ENCODE measurements at places on chromosomes 4 and X. TPM values are rescaled to one million over a fixed set of nuclear protein-coding genes. Genes with fewer than 3 reads are reported as not detected.

Gene XPNPEP2
- 2.1 TPM for total RNA-seq

- no peak overlapping the region for H3K27ac ChIP-seq
- no peaks in the 10 kb centered on the region for H3K27me3 ChIP-seq
- no peaks in the 10 kb centered on the region for H3K4me1 ChIP-seq
- no peaks in the 10 kb centered on the region for H3K36me3 ChIP-seq
- H3K4me3 ChIP-seq = no peak overlapping the region
Observed at GRCh38 chrX:40494005-40494404, 86.8 kb upstream of the ATP6AP2 start.

- no peaks in the 10 kb centered on the region for H3K36me3 ChIP-seq
- H3K27ac ChIP-seq = no peak overlapping the region
- no peaks in the 10 kb centered on the region for H3K27me3 ChIP-seq
- no peaks in the 10 kb centered on the region for H3K4me1 ChIP-seq
- no peak for DNase-seq
- no peak overlapping the region for H3K4me3 ChIP-seq
Observed at GRCh38 chrX:91414713-91415112, 19.9 kb upstream of the PABPC5 start.

DNA sequence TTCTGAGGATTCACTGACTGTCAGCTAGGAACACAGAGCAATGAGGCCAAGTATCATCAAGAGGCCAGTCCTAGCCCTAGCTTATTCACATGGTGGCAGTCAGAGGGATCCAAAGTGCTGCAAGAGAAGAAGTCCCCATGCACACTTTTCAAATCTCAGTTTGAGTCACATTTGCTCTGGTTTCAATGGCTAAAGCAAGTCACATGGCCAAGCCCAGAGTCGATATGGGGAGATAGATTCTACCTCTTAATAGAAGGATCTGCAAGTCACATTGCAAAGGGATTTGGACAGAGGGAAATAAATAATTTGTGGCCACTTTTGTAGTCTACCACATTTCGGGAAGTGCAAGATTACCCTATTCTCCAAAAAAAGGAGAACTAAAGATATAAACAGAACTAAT, 3.7 kb upstream of the LCORL start:
- H3K4me1 ChIP-seq = no peaks in the 10 kb centered on the region
- no peak overlapping the region for H3K27ac ChIP-seq
- no peak overlapping the region for H3K4me3 ChIP-seq

DNA sequence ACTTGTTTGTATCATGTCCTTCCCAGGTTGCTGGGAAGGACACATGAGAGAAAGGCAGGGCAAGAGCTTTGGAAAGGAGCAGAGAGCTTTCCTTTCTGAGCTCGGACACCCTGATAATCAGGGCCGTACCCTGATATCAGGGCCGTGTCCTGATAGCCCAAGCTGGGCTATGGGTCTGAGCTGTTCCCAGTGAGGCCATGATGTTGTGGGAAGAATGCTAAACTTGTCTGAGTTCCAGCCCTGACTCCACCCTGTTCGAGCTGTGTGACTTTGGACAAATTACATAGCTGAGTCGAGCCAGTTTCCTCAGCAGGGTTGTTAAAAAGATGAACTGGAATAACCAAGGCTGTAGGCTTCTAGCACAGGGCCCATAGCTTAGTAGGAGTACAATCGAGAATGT, 3.3 kb upstream of the CXCR3 start:
- no peak overlapping the region for H3K27ac ChIP-seq
- no peak overlapping the region for H3K4me3 ChIP-seq
- no peaks in the 10 kb centered on the region for H3K27me3 ChIP-seq

GRCh38 chr4:61953386-61953785, 753.3 kb downstream of the ADGRL3 start:
- H3K4me1 ChIP-seq = no peaks in the 10 kb centered on the region
- no peaks in the 10 kb centered on the region for H3K36me3 ChIP-seq
- no peak for DNase-seq
- no peak overlapping the region for H3K27ac ChIP-seq
- no peak overlapping the region for H3K4me3 ChIP-seq
- H3K27me3 ChIP-seq = no peaks in the 10 kb centered on the region

DNA sequence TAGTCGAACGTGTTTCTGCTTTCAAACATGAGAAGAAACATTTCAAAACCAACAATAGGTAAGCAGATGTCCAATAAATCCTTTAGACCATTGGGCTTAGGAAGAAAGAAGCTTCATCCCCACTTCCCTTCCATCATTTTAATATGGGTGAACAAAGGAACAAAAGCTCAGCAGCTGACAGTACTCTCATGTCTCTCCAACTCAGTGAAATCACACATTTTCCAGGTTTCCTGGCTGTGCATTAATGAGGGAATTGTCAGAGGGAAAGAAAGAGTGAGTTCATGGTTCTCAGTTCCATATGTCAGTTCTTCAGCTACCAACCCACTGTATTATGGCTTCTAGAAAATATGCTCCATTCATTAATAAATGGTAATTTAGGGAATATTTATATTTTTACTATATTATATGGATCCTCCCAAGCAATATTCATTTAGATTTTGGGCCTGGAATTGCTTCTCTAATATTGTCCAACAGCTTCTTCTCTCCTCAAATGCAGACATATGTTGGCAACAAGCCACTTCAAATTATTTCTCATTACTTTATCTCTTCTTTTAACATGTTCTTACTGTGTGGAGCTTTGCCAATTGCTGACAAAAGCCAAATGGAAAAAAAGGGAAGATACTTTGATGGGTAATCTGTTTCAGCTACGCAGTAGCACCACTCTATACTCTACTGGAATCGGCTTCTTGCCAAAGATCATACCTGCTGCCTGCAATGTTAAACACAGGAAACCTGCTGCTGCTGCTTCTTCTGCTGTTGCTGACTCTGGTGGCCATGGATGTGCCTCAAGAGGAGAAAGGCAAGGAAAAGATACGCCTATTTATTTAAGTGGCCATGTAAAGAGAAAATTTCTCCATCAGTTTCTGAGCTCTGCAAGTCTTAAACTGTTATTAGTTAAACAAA, 1757.6 kb downstream of the ARAP2 start:
- no peaks in the 10 kb centered on the region for H3K4me1 ChIP-seq
- no peak overlapping the region for H3K4me3 ChIP-seq
- no peak overlapping the region for H3K27ac ChIP-seq
- H3K36me3 ChIP-seq = no peaks in the 10 kb centered on the region

DNA sequence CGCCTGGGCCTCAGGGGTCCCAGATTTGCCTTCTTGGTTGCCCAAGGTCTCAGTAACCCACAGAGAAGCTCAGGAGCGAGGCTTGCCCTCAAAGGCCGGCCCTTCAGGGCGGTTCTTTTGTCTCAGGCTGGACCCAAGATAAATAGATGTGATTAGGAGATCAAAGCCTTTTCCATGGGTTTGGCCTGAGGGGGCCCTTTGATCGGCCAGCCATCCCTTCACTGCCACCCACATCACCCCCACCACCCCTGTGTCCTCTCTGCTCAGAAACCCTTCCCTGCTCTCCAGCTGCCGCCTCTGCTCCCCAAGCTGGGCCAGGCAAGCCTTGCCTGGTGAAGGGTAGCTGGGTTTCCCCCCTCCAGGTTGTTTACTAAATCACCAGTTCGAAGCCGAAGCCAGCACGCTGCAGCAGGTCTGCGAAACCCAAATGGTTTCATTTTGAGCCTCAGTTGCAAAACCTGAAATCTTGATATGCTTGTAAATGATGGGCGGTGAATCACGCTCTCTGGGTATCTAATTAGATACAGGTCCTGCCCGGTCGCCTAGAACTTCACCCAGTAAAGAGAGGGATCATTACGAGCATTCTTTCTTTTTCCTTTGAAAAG, 202.6 kb upstream of the BCOR start:
- no peaks in the 10 kb centered on the region for H3K4me1 ChIP-seq
- H3K4me3 ChIP-seq = no peak overlapping the region
- no peaks in the 10 kb centered on the region for H3K36me3 ChIP-seq
- DNase-seq = no peak
- H3K27me3 ChIP-seq = no peaks in the 10 kb centered on the region
- H3K27ac ChIP-seq = no peak overlapping the region

Gene KLHL34
- total RNA-seq = not detected

DNA sequence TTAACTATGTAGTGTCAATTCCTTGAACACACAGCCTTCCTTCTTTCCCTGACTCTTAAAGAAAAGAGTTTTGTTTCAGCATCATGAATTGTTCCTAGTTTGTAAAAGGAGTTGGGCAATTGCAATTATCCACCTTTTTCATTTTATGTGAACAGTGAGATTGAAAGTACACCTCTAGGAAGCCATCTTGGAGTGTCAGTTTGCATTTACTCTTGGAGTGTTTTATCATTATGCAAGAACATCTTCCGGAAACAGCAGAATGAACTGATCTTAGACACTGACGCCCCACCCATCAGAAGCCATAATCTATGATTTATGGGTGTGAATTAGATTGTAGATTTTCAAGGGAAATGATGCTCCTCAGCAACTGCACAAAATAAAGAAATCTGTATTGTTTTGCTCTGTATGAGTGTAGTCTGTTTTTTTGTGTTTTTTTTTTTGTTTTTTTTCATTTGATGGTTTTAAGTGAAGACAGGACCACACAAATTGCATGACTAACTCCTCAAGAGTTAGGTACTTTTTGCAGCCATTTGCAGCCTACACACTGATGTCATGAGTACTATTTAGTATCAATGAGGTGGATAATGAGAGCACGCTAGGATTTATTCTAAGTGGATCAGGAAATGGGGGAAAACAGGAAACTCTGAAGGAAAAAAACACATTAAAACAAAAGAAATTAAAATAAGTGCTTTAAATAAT, 19.5 kb upstream of the FGF2 start:
- H3K27ac ChIP-seq = no peak overlapping the region
- no peaks in the 10 kb centered on the region for H3K36me3 ChIP-seq

- no peaks in the 10 kb centered on the region for H3K36me3 ChIP-seq
- no peak overlapping the region for H3K27ac ChIP-seq
- DNase-seq = no peak
- peaks cover 6% of the 10 kb centered on the region for H3K4me1 ChIP-seq
- no peaks in the 10 kb centered on the region for H3K27me3 ChIP-seq
Observed at GRCh38 chrX:130083656-130084382, 26.5 kb downstream of the ELF4 start.

- peaks cover 6% of the 10 kb centered on the region for H3K36me3 ChIP-seq
- DNase-seq = no peak
- H3K4me1 ChIP-seq = no peaks in the 10 kb centered on the region
- H3K27me3 ChIP-seq = no peaks in the 10 kb centered on the region
Observed at GRCh38 chr4:184628103-184628502, 21.1 kb downstream of the CASP3 start.

DNA sequence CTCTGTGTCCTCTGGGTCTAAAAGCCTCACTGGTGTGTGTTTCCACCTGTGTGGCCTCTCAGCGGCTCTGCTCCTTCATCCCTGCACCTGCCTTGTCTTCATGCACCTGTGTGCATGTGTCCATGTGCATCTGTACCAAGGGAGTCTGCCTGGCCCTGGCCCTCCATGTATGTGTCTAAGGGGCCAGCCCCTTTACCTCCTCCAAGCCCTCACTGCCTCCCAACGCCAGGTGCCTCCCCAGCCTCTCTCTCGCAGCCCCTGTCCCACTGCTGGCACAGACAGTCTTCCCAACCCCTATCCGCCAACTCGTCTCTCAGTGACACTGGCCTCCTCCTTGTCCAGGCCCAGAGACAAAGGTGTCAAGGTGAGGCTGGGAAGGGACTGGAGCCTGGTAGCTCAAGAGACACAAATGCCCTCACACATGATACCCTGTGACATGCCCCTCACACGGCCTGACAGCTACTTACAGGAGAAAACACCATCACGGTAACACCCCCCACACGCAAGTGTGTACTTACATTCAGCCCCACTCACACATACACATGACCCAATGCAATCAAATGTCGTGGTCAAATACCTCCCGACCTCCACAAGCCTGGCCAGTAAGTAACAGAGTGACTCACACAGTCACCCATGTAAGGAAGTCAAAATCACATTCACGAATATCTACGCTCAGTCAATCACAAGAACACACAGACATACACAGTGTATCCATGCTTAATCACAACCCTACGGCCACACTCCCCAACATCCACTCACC, 11.4 kb downstream of the L1CAM start:
- H3K4me1 ChIP-seq = no peaks in the 10 kb centered on the region
- H3K27ac ChIP-seq = no peak overlapping the region
- no peaks in the 10 kb centered on the region for H3K36me3 ChIP-seq
- no peaks in the 10 kb centered on the region for H3K27me3 ChIP-seq

Gene PFKFB1
- 19.2 TPM for total RNA-seq

GRCh38 chrX:12548341-12548740, 242.9 kb upstream of the PRPS2 start:
- H3K27me3 ChIP-seq = no peaks in the 10 kb centered on the region
- no peaks in the 10 kb centered on the region for H3K4me1 ChIP-seq
- no peak overlapping the region for H3K4me3 ChIP-seq
- H3K27ac ChIP-seq = no peak overlapping the region
- H3K36me3 ChIP-seq = no peaks in the 10 kb centered on the region

DNA sequence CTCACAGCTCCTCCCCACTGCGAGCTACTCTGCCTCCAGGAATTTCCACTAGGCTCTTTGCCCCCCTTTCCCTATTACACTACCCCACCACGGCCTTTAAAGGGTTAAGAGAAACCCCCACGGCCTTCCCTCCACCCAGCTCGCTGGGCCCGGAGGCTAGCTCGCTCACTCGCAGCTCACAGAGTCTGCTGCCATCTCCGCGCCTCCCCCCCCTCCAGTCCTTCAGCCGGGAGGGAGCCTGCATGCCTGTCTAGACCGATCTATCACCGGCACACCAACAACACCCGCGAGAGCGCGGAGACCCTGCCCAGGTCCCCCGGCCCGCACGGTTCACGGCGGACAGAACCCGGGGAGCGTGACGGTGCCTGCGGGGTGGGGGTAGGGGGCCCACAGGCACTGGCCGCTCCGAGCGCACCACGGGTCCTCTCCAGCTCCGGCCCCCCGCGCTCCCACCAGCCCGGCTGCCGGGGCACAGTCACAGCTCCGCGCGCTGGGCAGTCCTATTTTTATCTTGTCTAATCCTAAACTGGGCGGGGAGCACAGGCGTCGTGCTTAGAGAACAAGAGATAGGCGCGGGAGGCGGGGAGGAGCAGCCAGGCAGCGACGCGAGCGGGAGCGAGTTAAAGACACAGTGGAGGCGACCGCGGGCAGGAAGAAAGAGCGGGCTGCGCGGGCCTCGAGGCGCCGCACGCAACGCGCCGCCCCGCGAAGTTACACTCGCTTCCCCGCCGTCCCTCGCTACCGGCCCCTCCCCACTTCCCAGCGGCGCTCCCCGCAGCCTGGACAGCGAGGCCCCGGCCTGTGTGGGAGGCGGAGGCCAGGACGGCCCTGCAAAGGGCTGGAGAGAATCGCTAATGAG, 3.5 kb downstream of the BCOR start:
- H3K4me1 ChIP-seq = peaks cover 20% of the 10 kb centered on the region
- H3K4me3 ChIP-seq = peak overlapping the region; percentile 92
- peak overlapping the region; percentile 54 for H3K27ac ChIP-seq
- no peaks in the 10 kb centered on the region for H3K27me3 ChIP-seq

- no peaks in the 10 kb centered on the region for H3K36me3 ChIP-seq
- no peaks in the 10 kb centered on the region for H3K27me3 ChIP-seq
- peaks cover 25% of the 10 kb centered on the region for H3K4me1 ChIP-seq
Observed at GRCh38 chr4:184533908-184534307, 59.6 kb upstream of the IRF2 start.

- DNase-seq = no peak
- no peaks in the 10 kb centered on the region for H3K4me1 ChIP-seq
- no peak overlapping the region for H3K27ac ChIP-seq
Observed at GRCh38 chr4:2721586-2721985, 34.5 kb downstream of the TNIP2 start.

Gene ANKRD37
- 2.2 TPM for total RNA-seq

Data from liver (tissue), 10 donors.